Type B pancreatic cell (in vitro differentiated cells): ENCODE measurements at places on chromosomes 2 and 18. TPM values are rescaled to one million over a fixed set of nuclear protein-coding genes. Genes with fewer than 3 reads are reported as not detected.

B3GNT7 gene
- total RNA-seq: 6.8 and 14.4 TPM in 2 replicates

DNA sequence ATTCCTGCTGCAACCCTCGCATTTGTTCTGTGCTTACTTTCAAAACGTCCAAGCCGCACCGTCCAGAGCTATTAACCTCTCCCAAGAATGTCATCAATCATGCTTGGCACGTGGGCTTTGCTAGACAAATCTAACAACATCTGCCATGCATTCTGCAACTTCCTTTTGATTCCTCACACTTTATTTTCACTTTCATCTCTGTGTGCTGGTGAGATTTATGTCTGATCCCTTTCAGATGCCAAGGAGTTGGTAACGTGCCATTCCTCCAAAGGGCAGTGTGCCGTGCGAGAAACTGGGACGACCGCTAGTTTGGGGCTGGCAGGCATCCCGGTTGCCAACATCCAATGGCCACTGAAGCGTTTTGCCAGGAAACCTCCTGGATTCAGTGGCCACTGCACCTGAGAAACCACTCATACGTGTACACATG, 230.0 kb upstream of the PARD3B start:
- no peak for DNase-seq
- H3K4me3 ChIP-seq: no peak overlapping the region
- H3K36me3 ChIP-seq: no peaks in the 10 kb centered on the region
- H3K4me1 ChIP-seq: peaks cover 24% of the 10 kb centered on the region

DNA sequence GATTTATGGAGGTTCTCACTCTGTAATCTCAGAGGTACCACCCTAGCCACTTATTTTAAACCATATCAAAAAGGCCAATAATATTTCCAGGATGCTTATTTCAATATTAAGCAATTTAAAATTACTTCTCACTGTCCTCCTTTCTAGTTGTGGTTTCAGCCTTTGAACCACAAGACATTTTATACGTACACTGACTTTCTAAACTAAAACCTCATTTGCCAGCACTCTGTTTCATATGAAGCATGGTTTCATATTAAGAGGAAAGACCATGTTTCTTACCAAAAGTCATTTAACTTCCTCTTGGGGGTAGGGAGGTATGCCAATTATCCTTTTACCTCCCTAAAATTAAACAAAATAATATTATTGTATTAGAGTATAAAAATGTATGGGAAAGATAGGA, 399.8 kb downstream of the CDH7 start:
- no peaks in the 10 kb centered on the region for H3K36me3 ChIP-seq
- no peaks in the 10 kb centered on the region for H3K4me1 ChIP-seq
- no peak overlapping the region for H3K4me3 ChIP-seq
- H3K27ac ChIP-seq: no peak overlapping the region
- no peaks in the 10 kb centered on the region for H3K27me3 ChIP-seq

GRCh38 chr18:40866013-40866645, 1088.9 kb upstream of the PIK3C3 start:
- no peaks in the 10 kb centered on the region for H3K27me3 ChIP-seq
- no peak for DNase-seq
- H3K27ac ChIP-seq: peak overlapping the region; percentile 29
- no peaks in the 10 kb centered on the region for H3K36me3 ChIP-seq
- H3K4me1 ChIP-seq: peaks cover 14% of the 10 kb centered on the region

STRADB gene
- 23.2 and 30.6 TPM in 2 replicates for total RNA-seq

POTEJ gene
- not detected in 2 replicates for total RNA-seq

DNA sequence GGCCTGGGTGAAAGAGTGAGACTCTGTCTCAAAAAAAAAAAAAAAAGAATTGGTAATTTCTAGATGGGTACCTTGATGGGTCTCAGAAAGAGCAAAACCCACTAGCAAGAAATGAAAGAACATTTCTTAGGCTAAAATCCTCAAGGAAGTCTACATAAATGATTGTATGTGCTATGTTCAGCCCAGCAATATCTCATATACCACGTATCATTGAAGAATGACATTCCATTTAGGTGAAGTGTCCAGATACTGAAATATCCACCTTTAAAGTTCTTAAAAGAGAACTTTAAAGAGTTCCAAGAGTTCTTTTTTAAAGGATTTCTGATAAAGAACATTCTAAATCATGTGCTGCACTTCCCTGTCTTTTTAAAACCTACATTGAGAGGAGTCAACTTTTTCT, 19.2 kb downstream of the NRP2 start:
- no peak for DNase-seq
- no peak overlapping the region for H3K27ac ChIP-seq
- peaks cover 8% of the 10 kb centered on the region for H3K27me3 ChIP-seq
- H3K4me3 ChIP-seq: no peak overlapping the region
- H3K36me3 ChIP-seq: peaks cover 37% of the 10 kb centered on the region

- H3K4me3 ChIP-seq: no peak overlapping the region
- H3K36me3 ChIP-seq: no peaks in the 10 kb centered on the region
- DNase-seq: no peak
- H3K4me1 ChIP-seq: no peaks in the 10 kb centered on the region
- H3K27ac ChIP-seq: no peak overlapping the region
- H3K27me3 ChIP-seq: peaks cover 45% of the 10 kb centered on the region
Observed at GRCh38 chr2:216349366-216349765, 22.9 kb downstream of the MARCHF4 start.

REG3A gene
- 0.95 and 4.0 TPM in 2 replicates for total RNA-seq

- H3K4me3 ChIP-seq: peak overlapping the region; percentile 91
- peaks cover 36% of the 10 kb centered on the region for H3K4me1 ChIP-seq
- H3K27ac ChIP-seq: peak overlapping the region; percentile 89
Observed at GRCh38 chr2:64143169-64144056, 807 bp downstream of the PELI1 start.

- H3K36me3 ChIP-seq: no peaks in the 10 kb centered on the region
- no peak overlapping the region for H3K27ac ChIP-seq
- H3K4me1 ChIP-seq: no peaks in the 10 kb centered on the region
- no peak for DNase-seq
- no peak overlapping the region for H3K4me3 ChIP-seq
Observed at GRCh38 chr18:35786365-35787042, 186.0 kb upstream of the RMP24 start.

- no peak overlapping the region for H3K4me3 ChIP-seq
- H3K36me3 ChIP-seq: peaks cover 16% of the 10 kb centered on the region
- H3K27me3 ChIP-seq: no peaks in the 10 kb centered on the region
Observed at GRCh38 chr18:10783941-10784340, 258.1 kb downstream of the NAPG start.

GRCh38 chr18:41719808-41720207, 235.2 kb upstream of the PIK3C3 start:
- H3K36me3 ChIP-seq: no peaks in the 10 kb centered on the region
- DNase-seq: no peak
- H3K4me1 ChIP-seq: peaks cover 5% of the 10 kb centered on the region
- H3K27me3 ChIP-seq: peaks cover 7% of the 10 kb centered on the region
- no peak overlapping the region for H3K4me3 ChIP-seq

- H3K4me1 ChIP-seq: peaks cover 6% of the 10 kb centered on the region
- H3K4me3 ChIP-seq: no peak overlapping the region
- H3K36me3 ChIP-seq: peaks cover 10% of the 10 kb centered on the region
- H3K27ac ChIP-seq: no peak overlapping the region
- H3K27me3 ChIP-seq: no peaks in the 10 kb centered on the region
Observed at GRCh38 chr18:32420084-32420750, 50.5 kb downstream of the GAREM1 start.
